ENCODE measurements at places on chromosomes 6 and 20.

DNA sequence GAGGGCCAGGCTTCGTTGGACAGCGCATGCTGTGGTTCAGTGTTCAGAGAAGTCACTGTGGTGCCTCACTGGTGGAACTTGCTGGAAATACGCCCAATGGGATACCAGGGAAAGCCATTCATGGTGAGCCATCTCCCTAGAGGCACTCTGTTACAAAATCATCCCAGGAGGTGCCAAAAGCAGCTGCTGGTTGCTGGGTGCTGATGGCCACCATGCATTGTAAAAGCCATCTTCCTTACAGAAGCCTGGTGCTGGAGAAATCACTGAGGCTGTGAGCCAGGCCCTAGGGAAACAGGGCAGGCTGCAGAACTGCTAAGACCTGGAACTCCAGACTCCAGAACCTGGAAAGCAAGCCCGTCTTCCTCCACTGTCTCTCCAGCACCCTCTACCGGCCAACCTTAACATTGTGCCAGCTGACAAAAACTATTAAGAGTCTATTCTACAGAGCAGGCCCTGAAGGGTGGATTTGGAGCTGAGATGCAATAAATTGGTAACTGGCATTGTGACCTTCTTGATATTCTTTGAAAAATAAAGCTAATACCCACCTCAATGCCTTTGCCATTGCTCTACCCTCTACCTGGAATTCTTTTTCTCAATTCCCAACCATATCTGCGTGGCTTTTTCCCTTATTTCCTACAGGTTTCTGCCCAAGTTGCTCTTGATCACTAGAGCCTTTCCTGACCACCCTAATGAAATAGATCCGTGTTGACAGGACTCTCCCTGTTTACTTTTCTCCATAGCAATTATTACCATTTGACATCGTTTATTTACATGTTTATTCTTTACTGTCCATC, 18.5 kb downstream of the SNRPB start:
- DNase-seq, result peak; percentile 72

- no peak for DNase-seq
Observed at GRCh38 chr6:164414695-164415094, 894.7 kb downstream of the C6orf118 start.

DNA sequence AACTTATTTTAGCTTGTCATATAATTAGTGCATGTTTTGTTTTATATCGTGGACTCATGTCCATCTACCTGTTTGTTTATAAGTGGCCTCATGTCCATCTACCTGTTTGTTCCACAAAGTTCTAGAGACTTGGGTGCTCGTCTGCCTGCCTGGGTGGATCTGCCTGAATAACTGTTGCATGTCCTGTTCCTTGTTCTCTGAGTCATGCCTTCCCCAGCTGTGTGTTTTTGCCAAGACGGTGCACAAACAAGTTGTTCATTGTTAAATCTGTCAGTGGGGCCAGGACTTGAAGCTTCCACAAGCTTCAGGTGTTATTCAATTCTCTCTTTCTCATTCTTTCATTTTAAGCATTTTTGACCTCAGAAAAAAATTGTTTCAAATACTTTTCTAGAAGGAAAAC, 358.0 kb upstream of the CITED2 start:
- no peak for DNase-seq

DNA sequence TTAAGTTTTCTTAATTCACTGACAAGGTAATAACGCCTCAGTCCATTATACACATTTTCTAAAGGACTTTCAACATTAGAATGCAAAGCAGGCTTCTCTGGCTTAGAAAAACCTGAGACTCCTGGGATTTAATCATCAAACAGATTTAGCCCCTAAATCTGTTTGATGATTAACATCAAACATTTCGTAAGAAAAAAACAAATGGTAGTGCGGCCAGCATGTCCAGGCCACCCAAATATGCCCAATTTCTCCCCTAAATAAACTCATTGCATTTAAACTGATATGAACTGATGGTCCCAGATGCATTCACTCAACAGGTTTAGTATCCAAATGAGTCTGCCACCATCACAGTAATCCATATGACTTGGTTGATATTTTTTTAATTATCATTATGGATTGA, 6.2 kb downstream of the TMEM74B start:
- DNase-seq, result no peak

DNA sequence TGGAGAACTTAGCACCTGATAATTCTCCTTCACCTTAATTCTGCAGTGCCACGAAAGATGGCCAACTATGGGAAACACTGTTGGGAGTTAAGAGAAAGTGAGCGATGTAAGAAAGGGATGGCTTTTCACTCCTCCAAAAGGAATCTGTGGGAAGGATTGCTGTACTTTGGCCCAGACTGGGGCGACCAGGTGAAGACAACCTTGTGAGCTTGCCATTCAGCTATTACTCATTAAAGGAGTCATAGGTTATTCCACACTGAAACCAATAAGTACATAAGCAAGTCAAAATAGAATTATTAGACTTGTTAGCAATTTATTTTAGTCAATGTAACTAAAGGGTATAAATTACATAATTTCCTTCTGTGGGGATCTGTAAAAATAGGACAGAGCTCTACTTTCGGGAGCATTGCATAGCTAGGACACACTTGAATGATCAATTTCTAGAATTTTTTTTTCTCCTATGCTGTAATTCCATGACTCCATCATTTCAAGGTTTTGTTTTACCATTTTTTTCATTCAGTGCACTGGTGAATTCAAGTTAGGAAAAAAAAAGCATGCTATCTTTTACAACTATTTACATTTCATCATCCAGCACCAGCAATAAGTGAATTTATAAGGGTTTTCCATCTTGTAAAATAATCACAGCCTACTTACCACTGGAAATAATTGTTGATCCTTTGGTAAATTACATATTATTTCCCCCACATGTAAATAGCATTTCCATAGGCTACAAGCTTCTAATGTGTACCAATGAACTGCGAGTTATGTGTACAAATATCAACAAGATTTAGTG, 231.7 kb downstream of the SIM1 start:
- no peak for DNase-seq

Data from NT2/D1 (cell line).